ENCODE measurements at places on chromosomes 12 and 14. TPM values are rescaled to one million over a fixed set of nuclear protein-coding genes. Genes with fewer than 3 reads are reported as not detected.

HOXC12 gene
- total RNA-seq: not detected

GRCh38 chr12:50620109-50620977, 115.6 kb downstream of the DIP2B start:
- no peaks in the 10 kb centered on the region for H3K36me3 ChIP-seq
- no peak overlapping the region for H3K27ac ChIP-seq
- no peaks in the 10 kb centered on the region for H3K27me3 ChIP-seq
- H3K4me3 ChIP-seq: no peak overlapping the region
- peak; percentile 63 for DNase-seq

- H3K36me3 ChIP-seq: no peaks in the 10 kb centered on the region
- H3K4me3 ChIP-seq: peak overlapping the region; percentile 69
- H3K27ac ChIP-seq: peak overlapping the region; percentile 76
- no peak for DNase-seq
- peaks cover 7% of the 10 kb centered on the region for H3K4me1 ChIP-seq
These were observed 691 bp downstream of the ZFYVE26 start for GRCh38 chr14:67815573-67816225.

DNA sequence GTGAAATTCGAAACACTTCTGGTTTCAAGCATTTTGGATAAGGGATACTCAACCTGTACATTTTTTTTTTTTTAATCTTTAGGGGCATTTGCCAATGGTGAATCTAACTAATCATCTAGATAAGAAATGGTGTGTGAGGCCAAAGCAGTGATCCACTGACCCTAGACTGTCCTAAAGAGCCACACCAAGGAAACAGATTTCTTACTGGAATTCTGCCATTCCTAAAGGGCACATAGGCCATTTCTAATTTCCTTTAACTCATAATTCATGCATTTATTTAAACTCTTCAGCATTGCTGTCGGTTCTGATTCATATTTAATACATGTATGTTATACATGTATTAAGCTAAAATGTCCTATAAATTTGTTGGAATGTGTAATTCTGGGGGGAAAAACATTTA, 47.2 kb downstream of the FRS2 start:
- no peak overlapping the region for H3K27ac ChIP-seq
- H3K4me1 ChIP-seq: peaks cover 10% of the 10 kb centered on the region
- H3K4me3 ChIP-seq: no peak overlapping the region
- no peaks in the 10 kb centered on the region for H3K27me3 ChIP-seq

- no peak for DNase-seq
- H3K27ac ChIP-seq: no peak overlapping the region
- H3K27me3 ChIP-seq: no peaks in the 10 kb centered on the region
- no peaks in the 10 kb centered on the region for H3K4me1 ChIP-seq
- no peak overlapping the region for H3K4me3 ChIP-seq
- no peaks in the 10 kb centered on the region for H3K36me3 ChIP-seq
These were observed 16.8 kb upstream of the SDR39U1 start for GRCh38 chr14:24459331-24459730.

- no peak for DNase-seq
- H3K4me3 ChIP-seq: no peak overlapping the region
- H3K4me1 ChIP-seq: no peaks in the 10 kb centered on the region
- no peak overlapping the region for H3K27ac ChIP-seq
- no peaks in the 10 kb centered on the region for H3K27me3 ChIP-seq
These were observed 102.8 kb downstream of the PTPRB start for GRCh38 chr12:70534466-70534865.

All from ascending aorta (tissue), 2 donors.